Activated CD4-positive, alpha-beta T cell treated with anti-CD3 and anti-CD28 coated beads, Interleukin-2, amount 10 ng/mL, durations not matched to agents 7 days and 5 days (primary cell): ENCODE measurements at places on chromosomes 11 and 22. TPM values are rescaled to one million over a fixed set of nuclear protein-coding genes. Genes with fewer than 3 reads are reported as not detected.
A peak's percentile ranks its signal among the peaks of the same experiment; 100 is the strongest.

DNA sequence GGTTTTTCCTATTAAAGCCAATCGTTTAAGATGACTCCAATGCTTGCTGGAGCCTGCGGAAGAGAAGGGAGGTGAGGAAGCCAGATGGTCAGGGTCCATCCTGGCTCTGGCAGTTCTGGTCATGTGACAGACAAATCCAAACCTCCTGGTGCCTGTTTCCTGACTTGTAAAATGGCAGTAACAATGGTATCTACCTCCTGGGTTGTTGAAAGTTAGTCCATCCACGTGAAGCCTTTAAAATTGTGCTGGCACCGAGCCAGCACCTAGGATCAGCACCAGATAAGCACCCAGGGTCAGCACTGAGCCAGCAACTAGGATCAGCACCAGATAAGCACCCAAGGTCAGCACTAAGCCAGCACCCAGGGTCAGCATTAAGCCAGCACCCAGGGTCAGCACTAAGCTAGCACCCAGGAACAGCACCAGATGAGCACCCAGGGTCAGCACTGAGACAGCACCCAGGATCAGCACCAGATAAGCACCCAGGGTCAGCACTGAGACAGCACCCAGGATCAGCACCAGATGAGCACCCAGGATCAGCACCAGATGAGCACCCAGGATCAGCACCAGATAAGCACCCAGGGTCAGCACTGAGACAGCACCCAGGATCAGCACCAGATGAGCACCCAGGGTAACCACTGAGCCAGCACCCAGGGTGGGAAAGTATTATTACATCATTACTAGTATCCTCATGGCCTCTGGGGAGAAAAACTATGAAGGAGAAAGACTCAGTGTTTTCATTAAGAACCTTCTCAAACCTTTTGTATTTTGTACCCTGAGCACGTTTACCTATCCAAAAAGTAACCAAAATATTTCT is 17.2 kb downstream of the KIAA0930 start:
- DNase-seq, result no peak

HIPK3 gene
- 41.3 TPM for total RNA-seq

GRCh38 chr11:132464939-132465338 is 1067.4 kb downstream of the OPCML start:
- DNase-seq, result no peak

RAPSN gene
- total RNA-seq, result 0.48 TPM

DNA sequence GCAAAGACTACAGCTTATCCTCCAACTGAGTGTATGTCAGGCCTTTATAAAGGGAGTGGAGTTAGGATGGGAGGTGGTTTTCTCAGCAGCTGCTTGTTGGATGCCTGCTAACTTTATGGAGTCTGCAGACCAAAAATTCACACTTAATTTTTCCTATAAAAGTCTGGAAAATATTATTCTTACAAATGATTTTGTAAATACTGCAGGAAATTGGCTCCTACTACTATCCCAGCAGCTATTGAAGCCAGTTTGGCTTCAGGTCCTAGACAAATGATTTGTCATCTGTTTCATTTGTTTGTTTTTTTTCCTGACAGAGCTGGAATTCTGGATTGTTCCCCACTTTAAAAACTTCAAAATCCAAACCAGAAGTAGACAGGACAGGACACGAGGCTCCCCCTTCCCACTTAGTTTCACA is 292.5 kb downstream of the TMEM135 start:
- DNase-seq, result no peak

- peak; percentile 74 for DNase-seq
These were observed 10.0 kb upstream of the MFRP start for GRCh38 chr11:119356349-119357031.

- no peak for DNase-seq
These were observed 718 bp downstream of the LTBP3 start for GRCh38 chr11:65557280-65558001.

GRCh38 chr11:103344886-103345285 is 235.7 kb downstream of the DYNC2H1 start:
- no peak for DNase-seq

SLC7A4 gene
- total RNA-seq, result 0.07 TPM
